Uterus (tissue), 4 donors: ENCODE measurements at places on chromosomes 1 and 21. TPM values are rescaled to one million over a fixed set of nuclear protein-coding genes. Genes with fewer than 3 reads are reported as not detected.

DNA sequence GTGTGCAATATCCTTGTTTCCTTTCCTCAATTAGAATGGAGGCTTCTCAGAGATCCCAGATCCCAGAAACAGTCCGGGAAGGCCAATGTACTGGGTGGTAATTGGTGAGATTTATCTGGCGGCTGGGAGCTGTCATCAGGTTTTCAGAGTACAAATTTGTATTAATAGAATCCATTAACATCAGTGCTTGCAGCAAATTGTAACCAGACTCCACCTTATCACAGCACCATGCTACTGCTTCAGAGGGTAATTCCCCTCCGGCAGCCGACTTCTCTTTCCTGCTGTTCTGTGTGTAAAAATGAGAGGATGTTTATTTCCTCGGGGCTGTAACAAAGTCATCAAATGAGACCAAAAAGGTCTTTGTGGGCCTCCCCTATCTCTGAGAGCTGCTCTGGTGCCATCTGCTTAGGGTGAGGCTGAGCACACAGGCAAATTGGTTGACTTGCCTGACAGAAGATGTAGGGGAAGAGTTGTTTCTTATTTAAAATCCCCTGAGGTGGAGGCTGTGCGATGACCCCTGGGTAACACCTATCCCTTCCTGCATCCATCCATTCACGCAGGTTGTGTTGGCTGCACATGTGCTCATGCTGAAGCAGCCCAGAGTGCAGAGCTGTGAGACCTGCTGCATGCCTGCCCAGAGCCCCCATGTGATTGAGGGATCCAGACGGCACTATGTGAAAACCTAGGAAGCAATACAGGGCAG lies 19.2 kb downstream of the NFASC start:
- H3K27ac ChIP-seq: peak overlapping the region; percentile 21
- H3K36me3 ChIP-seq: no peaks in the 10 kb centered on the region
- DNase-seq: no peak
- no peaks in the 10 kb centered on the region for H3K4me1 ChIP-seq
- H3K27me3 ChIP-seq: no peaks in the 10 kb centered on the region

Gene CLCA4
- total RNA-seq: not detected

Gene KRTAP7-1
- total RNA-seq: not detected

DNA sequence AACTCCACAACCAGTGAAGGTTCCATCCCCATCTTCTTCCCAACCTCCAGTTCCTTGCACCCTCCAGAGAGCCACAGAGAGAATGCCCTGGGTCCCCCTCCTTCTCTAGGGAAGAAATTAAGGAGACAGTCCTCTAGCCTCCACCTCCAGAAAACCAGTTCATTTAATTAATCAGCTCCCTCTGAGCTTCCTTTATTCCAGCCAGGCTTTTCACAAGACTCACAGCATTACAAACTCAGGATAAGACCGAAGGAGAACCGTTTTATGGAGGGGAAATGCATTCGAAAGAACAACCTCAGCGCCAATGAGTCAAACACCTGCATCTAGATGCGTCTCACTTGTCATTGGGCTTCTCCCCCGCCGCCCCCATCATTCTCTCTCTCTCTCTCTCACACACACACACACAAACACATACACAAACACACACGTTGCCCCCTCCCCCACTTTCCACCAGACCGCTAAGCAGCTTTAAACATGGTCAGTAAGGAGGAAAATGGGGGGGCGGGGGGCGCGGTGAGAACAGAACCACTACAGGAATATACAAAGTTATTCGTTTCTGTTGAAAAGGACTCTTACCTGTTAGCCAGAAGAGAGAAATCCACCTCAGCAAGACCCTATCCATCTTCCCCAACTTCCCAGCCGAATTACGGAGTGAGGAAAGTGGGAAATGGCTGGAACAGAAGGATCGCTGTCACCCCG lies 544 bp downstream of the ILDR2 start:
- no peak for DNase-seq
- H3K36me3 ChIP-seq: no peaks in the 10 kb centered on the region
- no peak overlapping the region for H3K27ac ChIP-seq
- no peaks in the 10 kb centered on the region for H3K27me3 ChIP-seq
- H3K4me3 ChIP-seq: peak overlapping the region; percentile 44
- no peaks in the 10 kb centered on the region for H3K4me1 ChIP-seq
